Amygdala (tissue), 56 donors: ENCODE measurements at places on chromosomes 12 and 14.
A peak's percentile ranks its signal among the peaks of the same experiment; 100 is the strongest.

GRCh38 chr14:90341784-90342183 lies 10.0 kb upstream of the NRDE2 start:
- no peak for DNase-seq

GRCh38 chr14:101135796-101136742 lies 232.5 kb upstream of the RTL1 start:
- DNase-seq = no peak

- DNase-seq = no peak
These were observed 13.9 kb upstream of the CLEC4E start for GRCh38 chr12:8554451-8555195.

DNA sequence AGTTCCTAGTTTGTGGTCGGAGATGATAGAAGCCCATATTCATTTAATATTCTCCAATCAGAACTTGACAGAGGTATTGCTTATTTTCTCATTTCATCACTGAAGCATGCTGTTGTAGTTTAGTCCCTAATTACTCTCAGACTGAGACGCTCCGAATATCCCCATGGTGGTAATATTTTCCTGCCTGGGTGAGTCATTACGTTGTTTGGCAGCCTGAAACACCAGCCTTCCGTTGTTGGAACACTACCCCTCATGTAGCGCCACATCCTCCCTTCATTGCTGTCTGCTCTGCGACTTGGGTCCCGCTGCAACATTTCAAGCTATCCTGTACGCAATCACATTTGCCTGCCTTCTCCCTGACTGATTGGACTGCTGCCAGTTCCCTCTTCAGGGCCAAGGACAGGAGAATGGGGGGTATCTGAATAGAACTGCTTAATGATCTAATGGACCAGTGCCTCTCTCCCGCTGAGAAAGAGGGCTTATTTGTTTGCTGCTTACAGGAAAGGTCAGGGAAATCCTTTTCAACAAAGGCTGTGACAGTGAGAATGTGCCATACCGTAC lies 369.1 kb downstream of the NPAS3 start:
- DNase-seq = peak; percentile 11

- DNase-seq = no peak
These were observed 217.4 kb upstream of the RTL1 start for GRCh38 chr14:101120641-101121507.
